ENCODE measurements at places on chromosomes 3 and 15.
A peak's percentile ranks its signal among the peaks of the same experiment; 100 is the strongest.

DNA sequence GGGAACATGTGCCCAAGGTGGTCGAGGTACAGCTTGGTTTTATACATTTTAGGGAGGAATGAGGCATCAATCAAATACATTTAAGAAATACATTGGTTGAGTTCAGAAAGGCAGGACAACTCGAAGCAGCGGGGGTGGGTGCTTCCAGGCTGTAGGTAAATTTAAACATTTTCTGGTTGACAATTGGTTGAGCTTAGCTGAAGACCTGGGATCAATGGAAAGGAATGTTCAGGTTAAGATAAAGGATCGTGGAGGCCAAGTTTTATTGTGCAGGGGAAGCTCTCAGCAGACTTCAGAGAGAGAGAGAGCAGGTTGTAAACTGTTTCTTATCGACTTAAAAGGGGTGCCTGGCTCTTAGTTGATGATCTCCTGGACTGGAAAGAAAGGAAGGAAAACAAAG is 11.3 kb downstream of the CPN2 start:
- H3K36me3 ChIP-seq, result no peaks in the 10 kb centered on the region
- peak overlapping the region; percentile 4 for H3K27ac ChIP-seq
- H3K4me3 ChIP-seq, result no peak overlapping the region
- H3K4me1 ChIP-seq, result no peaks in the 10 kb centered on the region
- ATAC-seq, result no peak

DNA sequence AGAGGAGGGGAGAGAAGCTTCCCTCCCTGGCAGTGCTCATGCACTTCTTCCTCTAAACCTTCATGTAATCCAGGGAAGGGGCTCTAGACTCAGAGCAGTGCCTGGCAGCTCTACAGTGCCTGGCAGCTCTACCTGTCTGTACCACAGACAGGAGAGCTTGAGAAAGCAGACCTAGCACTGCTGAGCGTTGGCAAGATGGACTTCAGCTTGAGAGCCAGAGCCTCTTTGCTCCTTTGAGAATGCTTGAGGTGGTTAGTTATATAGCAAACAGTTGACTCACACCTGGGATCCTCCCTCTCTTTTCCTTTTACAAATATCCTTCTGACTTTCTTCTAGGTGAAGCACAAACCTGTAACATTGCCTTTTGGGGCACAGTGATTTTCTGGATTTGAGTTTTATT is 20.9 kb downstream of the FBXO22 start:
- H3K4me3 ChIP-seq, result no peak overlapping the region
- H3K4me1 ChIP-seq, result peaks cover 25% of the 10 kb centered on the region
- H3K36me3 ChIP-seq, result peaks cover 82% of the 10 kb centered on the region
- H3K27ac ChIP-seq, result no peak overlapping the region
- no peak for ATAC-seq

DNA sequence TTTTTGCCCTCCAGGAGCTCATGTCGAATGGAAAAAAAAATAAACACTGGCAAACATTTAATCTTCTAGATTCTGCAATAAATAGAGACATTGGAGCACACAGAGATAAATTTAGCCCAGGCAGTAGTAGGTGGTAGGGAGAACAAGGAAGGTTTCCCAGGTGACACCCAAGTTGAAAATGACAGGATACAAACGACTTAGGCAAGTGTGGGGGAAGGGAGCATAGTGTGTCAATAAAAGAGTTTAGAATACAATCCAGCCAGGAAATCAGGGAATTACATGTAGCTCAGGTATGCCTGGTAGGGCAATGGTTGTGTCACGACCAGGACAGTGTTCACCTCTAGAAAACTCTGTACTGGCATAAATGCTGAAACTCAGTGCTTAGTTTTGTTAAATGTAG is 364.6 kb upstream of the AGTR1 start:
- no peaks in the 10 kb centered on the region for H3K27me3 ChIP-seq
- no peaks in the 10 kb centered on the region for H3K4me1 ChIP-seq
- H3K27ac ChIP-seq, result no peak overlapping the region
- no peak overlapping the region for H3K4me3 ChIP-seq

- H3K36me3 ChIP-seq, result no peaks in the 10 kb centered on the region
- no peak for ATAC-seq
- H3K4me1 ChIP-seq, result no peaks in the 10 kb centered on the region
- H3K27ac ChIP-seq, result no peak overlapping the region
- H3K4me3 ChIP-seq, result no peak overlapping the region
- peaks cover 14% of the 10 kb centered on the region for H3K27me3 ChIP-seq
Measured at GRCh38 chr3:37642670-37643598, 218.7 kb upstream of the CTDSPL start.

DNA sequence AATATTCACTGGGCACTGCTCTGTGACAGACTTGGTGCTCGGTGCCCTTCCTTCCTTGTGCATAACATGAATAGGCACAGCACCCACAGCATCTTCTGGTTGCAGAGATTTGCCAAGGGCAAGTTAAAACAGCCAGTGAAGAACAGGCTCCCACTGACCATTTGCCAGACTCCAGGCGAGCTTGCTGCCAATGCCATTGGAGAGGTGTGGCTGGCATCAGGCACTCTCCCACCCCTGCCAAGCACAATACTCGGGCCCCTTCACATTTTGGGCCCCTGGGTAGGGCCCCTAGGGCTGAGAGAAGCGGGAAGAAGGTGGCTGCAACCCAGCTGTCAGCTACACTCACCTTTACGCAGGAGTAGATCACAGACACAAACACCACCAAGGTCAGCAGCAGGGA is 112.1 kb downstream of the SEC22A start:
- no peaks in the 10 kb centered on the region for H3K4me1 ChIP-seq
- no peak overlapping the region for H3K27ac ChIP-seq
- no peak for ATAC-seq
- no peak overlapping the region for H3K4me3 ChIP-seq
